Fibroblast of skin of abdomen (primary cell): ENCODE measurements at places on chromosomes 3 and 15.
A peak's percentile ranks its signal among the peaks of the same experiment; 100 is the strongest.

- no peak for DNase-seq
These were observed 1.7 kb upstream of the HDGFL3 start for GRCh38 chr15:83209333-83209732.

- peak; percentile 95 for DNase-seq
These were observed 15.7 kb upstream of the GXYLT2 start for GRCh38 chr3:72872183-72872582.

GRCh38 chr3:76554707-76555106, 485.2 kb upstream of the ROBO2 start:
- DNase-seq, result peak; percentile 48

DNA sequence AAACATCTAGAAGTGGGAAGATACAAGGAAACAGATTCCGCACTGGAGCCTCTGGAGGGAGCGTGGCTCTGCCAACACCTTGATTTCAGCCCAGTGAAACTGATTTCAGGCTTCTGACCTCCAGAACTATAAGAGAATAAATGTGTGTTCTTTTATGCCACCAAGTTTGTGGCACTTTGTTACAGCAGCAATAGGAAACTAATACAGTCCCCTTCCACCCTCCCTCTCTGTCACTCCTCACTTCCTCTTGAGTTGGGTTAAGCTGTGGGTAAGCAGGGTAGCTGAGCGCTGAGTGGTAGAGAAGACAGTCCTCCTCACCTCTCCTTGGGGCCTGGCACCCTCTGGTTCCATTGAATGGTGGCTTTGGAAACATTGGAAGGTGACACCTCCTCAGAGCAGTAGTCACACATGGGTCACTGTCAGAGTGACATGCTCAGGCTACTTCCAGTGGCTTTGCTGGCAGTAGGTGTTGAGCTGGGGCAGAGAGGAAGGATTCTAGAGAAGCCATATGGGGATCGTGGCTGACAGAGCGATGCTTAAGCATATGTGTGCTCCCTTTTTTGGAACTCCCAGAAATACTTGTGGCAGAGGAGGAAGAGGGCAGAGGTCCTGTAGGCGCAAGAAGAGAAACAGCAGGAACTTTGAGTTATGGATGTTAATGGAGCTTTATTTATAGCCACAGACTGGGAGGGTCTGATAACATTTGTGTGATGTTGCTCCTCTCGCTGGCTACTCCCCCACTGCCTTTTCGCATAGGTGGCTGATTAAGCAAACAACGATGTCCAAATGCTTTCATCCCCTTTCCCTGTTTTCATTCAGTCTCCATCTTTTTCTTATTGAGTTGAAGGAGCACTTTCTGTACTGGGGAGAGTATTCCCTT, 14.8 kb upstream of the HCN4 start:
- DNase-seq, result no peak

- DNase-seq, result peak; percentile 45
These were observed 23.4 kb upstream of the DYNC1LI1 start for GRCh38 chr3:32593903-32594525.

GRCh38 chr3:60720736-60721135, 530.5 kb downstream of the FHIT start:
- no peak for DNase-seq

GRCh38 chr15:74809242-74809641, 3.4 kb upstream of the LMAN1L start:
- no peak for DNase-seq

DNA sequence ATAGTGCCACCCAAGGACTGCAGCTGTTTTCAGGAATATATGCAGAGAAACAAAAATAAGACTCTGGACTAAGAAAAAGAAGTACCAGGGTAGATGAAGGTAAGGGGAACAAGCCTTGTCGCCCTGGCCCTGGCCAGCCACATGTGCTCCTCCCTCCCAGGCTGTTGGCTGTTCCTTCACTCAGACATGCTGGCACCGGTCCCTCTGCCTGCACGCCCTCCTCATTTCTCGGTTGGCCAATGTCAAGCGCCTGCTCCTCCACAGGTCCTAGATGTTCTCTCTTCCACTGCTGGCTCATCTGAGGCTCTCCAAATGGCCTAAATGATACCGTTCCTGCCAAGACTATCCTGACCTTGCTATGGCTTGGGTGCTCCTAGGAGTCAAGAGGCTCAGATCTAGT, 288.4 kb upstream of the LYSMD4 start:
- no peak for DNase-seq

- no peak for DNase-seq
These were observed 12.2 kb downstream of the RTP1 start for GRCh38 chr3:187209491-187209890.

GRCh38 chr3:37477711-37478487, 303.5 kb upstream of the LRRFIP2 start:
- DNase-seq, result no peak

DNA sequence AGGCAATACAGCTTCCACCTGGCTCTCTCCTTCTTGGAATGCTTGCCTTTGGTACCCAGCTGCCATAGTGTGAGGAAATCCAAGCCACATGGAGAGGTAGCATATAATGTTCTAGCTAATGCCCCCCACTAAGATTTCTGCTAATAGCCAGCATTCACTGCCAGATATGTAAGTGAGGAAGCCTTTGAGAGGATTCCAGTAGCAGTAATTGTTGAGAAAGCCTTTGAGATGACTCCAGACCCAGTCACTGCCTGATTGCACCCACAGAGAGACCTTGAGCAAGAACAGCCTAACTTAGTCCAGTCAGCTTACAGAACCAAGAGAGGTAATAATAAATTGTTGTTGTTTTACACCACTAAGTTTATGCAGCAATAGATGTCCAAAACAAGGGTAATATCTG, 63.1 kb downstream of the STRIT1 start:
- DNase-seq, result peak; percentile 65

DNA sequence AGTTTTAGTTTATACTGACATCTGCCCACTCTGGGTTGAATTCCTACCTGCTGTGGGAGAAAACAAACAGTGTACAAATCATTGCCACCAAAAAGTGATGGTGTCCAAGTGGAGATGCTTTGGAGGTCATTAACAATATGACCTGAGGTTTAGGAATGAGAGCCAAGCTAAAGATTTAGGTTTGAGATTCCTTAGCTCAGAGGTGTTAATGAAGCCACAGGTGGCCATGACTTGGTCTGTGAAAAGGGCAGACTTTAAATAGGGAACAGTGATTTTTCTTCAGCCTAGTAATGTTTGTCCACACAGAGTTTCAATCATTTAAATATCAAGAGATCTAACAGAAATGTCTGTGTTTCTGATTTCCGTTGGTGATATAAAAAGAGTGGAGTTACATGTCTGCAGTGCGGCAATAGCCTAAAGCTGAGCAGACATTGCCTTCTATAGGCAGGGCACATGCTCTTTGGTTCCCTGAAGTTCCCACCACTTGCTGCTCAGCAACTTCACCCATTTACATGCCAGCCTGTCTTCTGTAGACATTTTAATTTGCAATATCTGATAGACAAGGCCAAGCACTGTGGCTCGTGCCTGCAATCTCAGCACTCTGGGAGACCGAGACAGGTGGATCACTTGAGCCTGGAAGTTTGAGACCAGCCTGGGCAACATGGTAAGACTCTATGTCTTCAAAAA, 423.2 kb downstream of the IL5RA start:
- DNase-seq, result no peak

DNA sequence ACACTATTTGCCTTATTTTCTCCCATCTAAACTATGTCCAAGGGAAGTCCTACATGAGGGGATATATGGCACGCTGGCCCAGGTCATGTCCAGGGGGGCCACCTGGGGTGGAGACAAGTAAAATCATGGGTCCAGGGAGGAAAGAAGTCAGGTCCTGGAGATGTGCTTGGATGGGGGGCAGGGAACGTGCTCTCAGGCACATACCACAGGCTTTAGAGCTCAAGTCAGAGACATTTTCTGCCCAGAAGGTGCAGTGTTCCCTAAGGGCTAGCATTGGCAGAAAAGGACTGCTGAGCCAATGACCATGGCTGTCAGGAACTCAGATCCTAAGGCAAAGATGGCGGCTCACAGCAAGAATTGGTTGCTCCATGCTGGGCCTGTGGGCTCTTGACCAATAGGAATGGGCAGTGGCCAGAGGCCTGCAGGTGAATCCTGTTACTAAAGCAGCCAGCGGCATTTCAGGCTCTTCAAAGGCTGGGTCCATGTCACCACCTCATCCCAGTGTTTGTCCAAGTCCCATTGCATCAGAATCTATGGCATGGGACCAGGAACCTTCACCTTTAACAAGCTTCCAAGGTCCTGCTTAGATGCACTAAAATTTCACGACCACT, 175.0 kb downstream of the RPLP1 start:
- DNase-seq, result no peak

DNA sequence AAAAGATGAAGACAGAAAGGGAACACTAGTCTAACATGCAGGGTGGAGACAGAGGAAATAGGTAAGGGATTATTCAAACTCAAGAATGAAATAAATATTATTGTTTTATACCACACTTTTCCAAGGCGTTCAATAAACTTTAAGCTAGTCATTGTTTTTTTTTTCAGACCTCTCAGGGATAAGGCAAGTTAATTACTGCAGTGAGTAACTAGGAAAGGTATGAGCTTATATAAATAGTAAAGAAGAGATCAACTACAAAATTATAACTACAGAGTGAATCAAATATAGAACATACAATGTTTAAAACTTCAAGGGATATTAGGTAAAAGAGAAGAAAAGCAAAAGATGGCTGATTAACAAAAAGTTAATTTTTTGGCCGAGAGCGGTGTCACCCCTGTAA, 31.5 kb upstream of the XXYLT1 start:
- DNase-seq, result no peak

DNA sequence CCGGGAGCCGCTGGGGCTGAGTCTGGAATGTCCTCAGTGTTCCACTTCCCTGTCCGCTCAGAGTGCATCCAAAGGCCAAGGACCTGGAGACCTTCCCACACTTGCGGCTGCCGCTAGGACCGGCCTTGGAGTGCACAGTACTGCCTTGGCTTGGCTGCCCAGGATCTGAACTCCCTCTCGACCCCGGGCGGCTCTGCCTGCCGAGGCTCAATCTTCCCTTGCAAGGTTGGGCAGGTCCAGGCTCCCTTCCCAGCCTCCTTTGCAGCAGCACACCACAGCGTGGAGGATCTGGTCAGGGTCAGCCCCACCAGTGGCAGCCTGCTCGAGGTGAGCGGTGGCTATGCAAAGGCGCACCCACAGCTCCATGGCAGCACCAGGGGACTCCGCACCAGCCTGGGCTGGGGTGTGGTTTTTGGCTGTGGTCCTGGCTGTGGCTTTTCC, 69.2 kb downstream of the PLXNA1 start:
- DNase-seq, result no peak

DNA sequence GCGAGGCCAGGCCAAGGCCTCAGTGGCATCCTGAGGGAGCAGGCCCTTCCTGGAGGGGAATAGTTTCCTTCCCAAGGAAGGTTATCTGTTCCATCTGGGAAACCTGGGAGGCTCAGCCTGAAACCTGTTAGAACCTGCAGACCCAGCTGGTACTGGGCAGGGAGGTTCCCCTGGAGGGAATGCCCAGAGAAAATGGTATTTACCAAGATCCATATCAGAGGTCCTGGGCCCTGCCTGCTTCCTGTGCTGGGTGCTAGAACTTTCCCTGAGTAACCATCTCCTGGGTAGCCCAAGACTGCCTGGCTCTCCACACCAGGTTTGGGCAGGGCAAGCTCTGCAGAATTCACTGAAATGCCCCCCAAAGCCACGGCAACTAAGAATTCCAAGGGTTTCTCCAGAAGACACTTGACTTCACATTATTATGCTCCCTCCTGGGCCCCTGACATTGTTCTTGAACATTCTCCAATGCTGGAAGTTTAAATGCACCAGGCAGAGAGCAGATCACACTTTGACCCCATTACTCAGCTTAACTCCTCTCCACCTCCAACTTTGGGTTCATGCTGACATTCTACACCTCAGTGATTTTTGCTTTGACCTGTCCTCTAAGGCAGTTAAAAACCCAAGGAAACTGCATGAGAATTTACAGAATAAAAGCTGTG, 2.0 kb downstream of the CA12 start:
- no peak for DNase-seq

DNA sequence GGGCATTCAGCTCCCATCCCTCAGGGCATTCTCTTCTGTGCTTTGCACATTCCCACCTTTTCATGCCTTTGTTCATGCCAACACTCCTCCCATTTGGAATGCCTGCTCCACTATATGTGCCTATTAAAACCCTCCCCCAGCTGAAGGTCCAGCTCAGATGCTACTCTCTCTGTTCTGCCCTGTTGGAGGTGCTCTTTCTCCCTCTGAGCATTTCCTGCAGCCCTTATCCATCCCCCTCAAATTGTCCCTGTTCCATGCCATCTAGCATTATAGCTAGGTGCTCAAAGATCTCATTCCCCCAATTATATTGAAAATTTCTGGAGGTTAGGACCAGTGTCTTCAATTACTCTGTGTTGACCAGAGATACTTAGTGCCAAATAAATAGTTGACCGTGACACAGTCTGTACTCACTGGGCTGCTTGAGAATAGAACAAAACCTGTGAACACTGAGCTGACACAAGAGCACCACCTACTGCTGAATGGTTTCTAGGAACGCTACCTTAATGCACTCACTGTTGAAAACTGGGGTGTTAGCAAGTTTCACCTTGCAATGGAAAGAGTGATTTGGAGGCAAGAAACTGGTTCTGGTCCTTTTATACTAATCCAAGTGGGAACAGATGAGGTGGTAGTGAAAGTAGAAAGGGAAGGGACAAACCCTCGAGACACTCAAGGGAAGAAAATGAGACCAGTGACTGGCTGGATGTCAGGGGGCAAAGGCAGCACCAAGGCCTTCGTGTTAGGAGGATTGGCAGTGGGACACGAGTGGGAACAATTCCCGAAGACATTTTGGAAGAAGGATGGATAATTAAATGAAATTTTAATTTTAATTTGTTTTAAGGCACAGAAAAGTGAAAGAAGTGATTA, 289.8 kb upstream of the ROPN1 start:
- DNase-seq, result peak; percentile 45

GRCh38 chr15:40392986-40393948, 10.7 kb downstream of the KNSTRN start:
- DNase-seq, result peak; percentile 38

DNA sequence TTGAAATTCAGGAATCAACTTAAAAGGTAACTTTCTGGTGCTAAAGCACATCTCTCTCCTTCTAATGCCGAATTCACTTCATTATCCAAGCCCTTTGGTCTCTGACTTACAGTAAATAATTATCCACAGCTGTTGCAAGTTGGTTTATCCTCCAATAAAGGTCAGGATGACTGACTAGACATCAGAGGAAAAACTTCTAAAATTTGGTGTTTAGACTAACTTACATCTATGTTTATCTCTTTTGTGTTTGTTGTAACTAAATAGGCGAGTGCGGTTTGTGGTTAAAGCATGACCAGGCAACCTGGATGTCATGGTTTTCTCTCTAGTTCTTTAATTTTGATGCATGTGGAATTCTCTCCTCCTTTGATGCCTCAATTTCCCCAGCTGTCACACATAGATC, 237.4 kb upstream of the LRTM1 start:
- peak; percentile 69 for DNase-seq

- DNase-seq, result no peak
These were observed 29.0 kb upstream of the PLSCR4 start for GRCh38 chr3:146279951-146280350.
